Naive thymus-derived CD4-positive, alpha-beta T cell (primary cell): ENCODE measurements at places on chromosomes 7 and 10.

DNA sequence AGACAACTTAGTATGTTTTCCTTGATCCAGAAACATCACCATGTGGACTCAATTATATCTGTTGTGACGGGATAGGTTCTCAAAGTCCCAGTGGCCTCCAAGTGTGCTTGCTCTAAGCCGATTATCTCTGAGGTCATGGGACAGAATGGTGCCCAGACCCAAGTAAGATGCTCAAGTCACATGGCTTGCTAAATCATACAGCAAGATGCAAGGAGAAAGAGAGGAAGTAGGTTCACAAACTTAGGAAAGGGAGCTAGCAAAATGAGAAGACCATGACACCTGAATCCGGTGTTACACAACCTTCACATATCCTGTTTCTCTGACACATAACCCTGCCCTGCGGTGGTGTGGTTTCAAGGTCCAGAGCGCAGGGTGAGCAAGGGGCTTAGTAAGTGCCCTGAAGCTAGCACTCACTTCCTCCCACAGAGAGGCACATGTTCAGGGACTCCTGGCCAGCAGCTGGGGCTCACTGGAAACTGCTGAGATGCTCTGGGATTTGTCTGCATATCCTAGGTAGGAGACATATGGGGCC, 590.9 kb upstream of the ANKRD30A start:
- H3K27ac ChIP-seq = no peak overlapping the region
- no peaks in the 10 kb centered on the region for H3K4me1 ChIP-seq
- no peak for DNase-seq
- H3K4me3 ChIP-seq = no peak overlapping the region

GRCh38 chr10:121791761-121792160, 136.1 kb downstream of the ATE1 start:
- no peaks in the 10 kb centered on the region for H3K36me3 ChIP-seq
- no peak overlapping the region for H3K27ac ChIP-seq
- H3K27me3 ChIP-seq = no peaks in the 10 kb centered on the region
- DNase-seq = no peak
- H3K4me3 ChIP-seq = no peak overlapping the region

DNA sequence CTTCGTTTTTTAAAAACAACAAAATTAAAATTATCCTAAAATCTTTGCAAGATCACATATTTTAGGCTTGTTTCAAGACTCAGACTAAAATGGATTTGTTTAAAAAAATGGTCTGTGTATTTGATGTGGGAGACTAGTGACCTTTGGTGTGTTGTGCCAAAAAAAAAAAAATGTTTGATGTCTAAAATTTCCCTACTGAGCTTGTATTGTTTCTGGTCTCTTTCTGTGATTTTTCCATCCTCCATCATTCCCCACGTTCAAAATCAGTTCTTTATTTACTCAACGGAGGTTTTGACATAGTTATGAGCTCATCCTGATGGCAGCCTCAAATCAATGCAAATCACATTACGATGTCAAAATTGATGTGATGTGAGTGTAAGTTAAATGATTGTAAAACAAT, 326.2 kb downstream of the RNLS start:
- no peaks in the 10 kb centered on the region for H3K4me1 ChIP-seq
- no peak overlapping the region for H3K27ac ChIP-seq
- H3K27me3 ChIP-seq = no peaks in the 10 kb centered on the region

- no peaks in the 10 kb centered on the region for H3K27me3 ChIP-seq
- H3K4me1 ChIP-seq = no peaks in the 10 kb centered on the region
- H3K4me3 ChIP-seq = no peak overlapping the region
- H3K27ac ChIP-seq = no peak overlapping the region
Observed at GRCh38 chr7:50633414-50633710, 68.2 kb upstream of the DDC start.

- H3K4me1 ChIP-seq = no peaks in the 10 kb centered on the region
- H3K27ac ChIP-seq = no peak overlapping the region
- H3K27me3 ChIP-seq = no peaks in the 10 kb centered on the region
- DNase-seq = no peak
- H3K36me3 ChIP-seq = no peaks in the 10 kb centered on the region
Observed at GRCh38 chr10:34041871-34042270, 707.4 kb upstream of the NRP1 start.

GRCh38 chr10:1195828-1196227, 139.6 kb downstream of the WDR37 start:
- no peaks in the 10 kb centered on the region for H3K27me3 ChIP-seq
- no peak overlapping the region for H3K4me3 ChIP-seq
- H3K4me1 ChIP-seq = no peaks in the 10 kb centered on the region
- no peak overlapping the region for H3K27ac ChIP-seq
- DNase-seq = no peak
- H3K36me3 ChIP-seq = no peaks in the 10 kb centered on the region

- H3K36me3 ChIP-seq = no peaks in the 10 kb centered on the region
- H3K4me1 ChIP-seq = peaks cover 7% of the 10 kb centered on the region
- H3K27me3 ChIP-seq = no peaks in the 10 kb centered on the region
- H3K4me3 ChIP-seq = no peak overlapping the region
Observed at GRCh38 chr10:114166043-114166442, 8.0 kb downstream of the CCDC186 start.

DNA sequence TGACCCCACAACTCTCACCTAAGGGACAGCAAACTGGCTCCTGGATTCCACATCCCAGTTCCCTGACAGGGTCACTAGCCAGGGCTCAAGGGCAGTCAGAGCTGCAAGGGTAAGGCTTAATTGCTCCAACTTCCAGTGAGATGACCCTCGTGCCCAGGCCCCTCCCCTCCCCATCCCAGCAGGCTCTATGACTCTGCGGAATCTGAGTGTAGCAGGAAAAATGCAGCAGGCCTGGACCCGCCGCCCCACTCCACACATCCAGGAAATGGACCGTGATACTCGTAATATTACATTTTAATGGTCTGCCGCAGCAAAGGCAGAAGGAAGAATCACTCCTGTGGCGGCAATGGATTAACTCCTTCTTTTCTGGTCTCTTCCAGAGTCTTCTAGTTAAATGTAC, 91.7 kb upstream of the CHST15 start:
- no peaks in the 10 kb centered on the region for H3K36me3 ChIP-seq
- no peak for DNase-seq
- H3K27me3 ChIP-seq = no peaks in the 10 kb centered on the region

- no peaks in the 10 kb centered on the region for H3K27me3 ChIP-seq
- H3K4me1 ChIP-seq = no peaks in the 10 kb centered on the region
- no peak overlapping the region for H3K4me3 ChIP-seq
- DNase-seq = no peak
- no peaks in the 10 kb centered on the region for H3K36me3 ChIP-seq
Observed at GRCh38 chr10:100696477-100696901, 48.9 kb upstream of the PAX2 start.

DNA sequence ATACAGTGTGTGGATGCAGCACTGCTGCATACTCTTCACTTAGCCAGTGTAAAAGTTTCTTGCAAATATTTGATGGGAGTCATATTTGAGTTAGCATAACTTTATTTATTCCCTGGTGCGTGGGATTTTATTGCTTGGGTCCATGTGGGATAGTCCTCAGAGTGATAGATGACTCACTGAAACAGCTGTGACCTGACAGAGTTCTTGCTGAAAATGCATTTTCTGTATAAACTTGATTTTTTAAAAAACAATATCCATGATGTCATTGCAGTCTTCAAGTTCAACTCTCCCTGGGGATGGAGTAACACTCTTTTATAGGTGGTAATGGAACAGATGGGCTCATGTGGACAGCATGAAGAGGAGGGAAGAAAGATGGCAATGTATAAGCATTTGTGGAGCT, 310.0 kb downstream of the PPP1R3A start:
- DNase-seq = no peak
- no peaks in the 10 kb centered on the region for H3K4me1 ChIP-seq
- no peak overlapping the region for H3K27ac ChIP-seq
- no peak overlapping the region for H3K4me3 ChIP-seq
- H3K27me3 ChIP-seq = no peaks in the 10 kb centered on the region

DNA sequence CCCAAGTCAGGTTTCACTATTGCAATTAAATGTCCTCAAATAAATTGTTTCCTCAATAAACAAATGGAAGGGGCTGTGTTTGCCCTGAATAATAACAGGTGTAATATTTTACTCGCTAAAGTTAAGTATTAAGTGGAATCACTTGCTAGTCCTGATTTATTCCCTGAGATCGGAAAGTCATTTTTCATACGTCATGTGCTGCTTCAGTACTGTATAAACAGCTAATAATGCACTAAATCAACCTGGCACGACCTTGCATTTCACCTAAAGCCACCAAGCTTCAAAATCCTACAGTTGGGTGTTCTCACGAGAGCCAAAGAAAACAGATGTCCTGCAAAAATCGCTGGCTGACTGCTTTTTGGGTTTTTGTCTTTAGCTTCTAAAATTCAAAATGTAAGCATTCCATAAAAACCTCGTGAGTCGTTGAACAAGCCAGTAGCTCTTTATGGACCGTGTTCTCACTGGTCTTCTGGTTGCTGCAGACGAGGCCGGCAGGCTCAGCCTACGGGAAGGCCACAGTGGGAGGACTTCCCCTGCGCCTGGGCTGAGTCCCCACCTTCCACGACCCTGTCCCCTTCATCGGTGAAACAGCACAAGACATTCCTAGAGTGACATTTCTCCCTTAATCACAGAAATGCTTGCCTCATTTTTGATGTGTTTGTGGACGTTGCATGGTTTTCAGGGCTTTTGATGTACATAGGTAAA, 17.9 kb upstream of the MNX1 start:
- no peak overlapping the region for H3K27ac ChIP-seq
- H3K4me3 ChIP-seq = no peak overlapping the region
- H3K27me3 ChIP-seq = peaks cover 2% of the 10 kb centered on the region
- DNase-seq = no peak
- H3K36me3 ChIP-seq = no peaks in the 10 kb centered on the region

DNA sequence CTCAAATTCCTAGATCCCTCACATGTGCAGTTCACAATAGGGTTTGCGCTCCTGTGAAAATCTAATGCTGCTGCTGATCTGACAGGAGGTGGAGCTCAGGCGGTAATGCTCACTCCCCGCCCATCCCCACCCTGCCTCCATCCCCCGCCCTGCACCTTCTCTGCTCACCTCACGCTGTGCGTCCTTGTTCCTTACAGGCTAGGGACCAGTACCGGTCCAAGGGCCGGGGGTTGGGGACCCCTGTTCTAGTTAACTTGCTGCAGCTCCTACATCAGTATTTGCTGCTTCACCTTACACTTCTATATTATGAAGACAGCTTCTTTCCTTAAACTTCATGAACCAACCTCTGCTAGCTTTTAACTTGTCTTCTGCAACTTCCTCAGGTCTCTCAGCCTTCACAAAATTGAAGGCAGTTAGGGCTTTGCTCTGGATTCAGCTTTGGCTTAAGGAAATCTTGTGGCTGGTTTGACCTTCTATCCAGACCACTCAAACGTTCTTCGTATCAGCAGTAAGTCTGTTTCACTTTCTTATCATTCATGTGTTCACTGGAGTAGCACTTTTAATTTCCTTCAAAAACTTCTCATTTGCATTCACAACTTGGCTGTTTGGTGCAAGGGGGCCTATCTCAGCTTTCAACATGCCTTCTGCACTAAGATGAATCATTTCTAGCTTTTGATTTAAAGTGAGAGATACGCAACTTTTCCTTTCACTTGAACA, 1.7 kb upstream of the TNKS2 start:
- H3K4me3 ChIP-seq = peak overlapping the region; percentile 87
- H3K4me1 ChIP-seq = peaks cover 22% of the 10 kb centered on the region
- H3K27me3 ChIP-seq = no peaks in the 10 kb centered on the region
- peak overlapping the region; percentile 92 for H3K27ac ChIP-seq
- H3K36me3 ChIP-seq = no peaks in the 10 kb centered on the region
- DNase-seq = peak; percentile 45

- H3K36me3 ChIP-seq = no peaks in the 10 kb centered on the region
- peaks cover 5% of the 10 kb centered on the region for H3K4me1 ChIP-seq
- H3K27me3 ChIP-seq = no peaks in the 10 kb centered on the region
- H3K27ac ChIP-seq = no peak overlapping the region
- H3K4me3 ChIP-seq = no peak overlapping the region
- DNase-seq = no peak
Observed at GRCh38 chr7:714251-714671, 12.2 kb upstream of the DNAAF5 start.

DNA sequence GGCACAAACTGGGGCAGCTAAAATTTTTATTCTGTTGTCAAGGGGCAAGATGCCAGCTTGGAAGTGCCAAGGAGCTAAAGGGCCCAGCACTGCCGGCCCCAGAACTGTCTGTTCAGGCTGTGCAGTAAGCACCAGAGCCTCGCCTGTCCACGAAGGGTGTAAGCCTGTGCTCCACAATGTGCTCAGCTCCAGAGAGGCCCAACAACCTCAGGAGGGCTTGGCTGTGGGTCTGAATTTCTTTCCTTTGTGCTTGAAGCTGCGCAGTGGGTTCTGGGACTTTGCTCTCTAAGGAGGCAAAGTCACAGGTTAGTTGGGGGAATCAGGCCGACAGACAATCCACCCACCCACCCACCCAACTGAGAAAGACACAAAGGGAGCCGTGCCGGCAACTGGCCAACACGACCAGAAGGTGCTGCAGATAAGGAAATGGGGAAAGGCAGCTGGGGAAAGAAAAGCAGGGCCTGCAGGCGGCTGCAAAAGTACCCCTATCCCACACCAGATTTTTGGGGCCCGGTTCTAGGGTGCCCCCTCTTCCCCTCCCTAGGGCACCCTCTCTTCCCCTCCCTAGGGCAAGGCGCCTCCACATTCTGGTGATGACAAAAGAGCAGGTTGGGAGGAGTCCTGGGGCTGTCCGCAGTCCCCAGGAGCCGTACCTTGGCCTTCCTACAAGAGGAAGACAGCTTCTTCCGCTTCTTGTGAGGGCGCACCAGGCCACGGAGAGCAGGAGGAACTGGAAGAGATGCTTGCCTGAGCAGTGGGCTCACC, 7.7 kb downstream of the DDX56 start:
- no peaks in the 10 kb centered on the region for H3K4me1 ChIP-seq
- DNase-seq = no peak
- H3K27ac ChIP-seq = peak overlapping the region; percentile 34
- H3K36me3 ChIP-seq = peaks cover 72% of the 10 kb centered on the region
- H3K4me3 ChIP-seq = no peak overlapping the region

DNA sequence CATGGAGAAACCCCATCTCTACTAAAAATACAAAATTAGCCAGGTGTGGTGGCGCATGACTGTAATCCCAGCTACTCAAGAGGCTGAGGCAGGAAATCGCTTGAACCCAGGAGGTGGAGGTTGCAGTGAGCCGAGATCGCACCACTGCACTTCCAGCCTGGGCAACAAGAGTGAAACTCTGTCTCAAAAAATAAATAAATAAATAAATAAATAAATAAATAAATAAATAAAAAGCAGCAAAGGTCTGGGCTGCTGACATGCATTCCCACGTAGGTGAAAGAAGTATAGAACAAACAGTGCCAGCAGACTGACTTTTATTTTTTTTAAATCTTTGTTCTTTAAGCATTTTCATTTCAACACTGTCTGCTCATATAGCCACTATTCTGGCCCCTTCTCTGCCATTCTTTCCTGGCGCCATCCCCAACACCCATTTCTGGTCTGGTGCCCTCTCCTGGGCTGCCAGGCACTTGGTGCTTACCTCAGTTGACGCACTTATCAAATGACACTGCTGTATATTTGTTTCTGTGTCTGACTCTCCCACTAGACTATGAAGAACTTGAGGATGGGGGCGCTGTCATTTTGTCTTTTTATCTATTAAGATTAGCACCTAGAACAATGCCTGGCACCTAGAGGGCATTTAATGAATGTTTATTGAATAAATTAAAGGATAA, 15.6 kb downstream of the FAM107B start:
- H3K4me3 ChIP-seq = no peak overlapping the region
- H3K27ac ChIP-seq = no peak overlapping the region
- no peaks in the 10 kb centered on the region for H3K36me3 ChIP-seq
